Sigmoid colon (tissue), 7 donors: ENCODE measurements at places on chromosomes 5 and 9. TPM values are rescaled to one million over a fixed set of nuclear protein-coding genes. Genes with fewer than 3 reads are reported as not detected.

GRCh38 chr5:125603321-125603720, 819.9 kb upstream of the GRAMD2B start:
- no peak overlapping the region for H3K27ac ChIP-seq
- DNase-seq, result no peak
- H3K4me3 ChIP-seq, result no peak overlapping the region
- H3K27me3 ChIP-seq, result no peaks in the 10 kb centered on the region
- no peaks in the 10 kb centered on the region for H3K36me3 ChIP-seq

Gene PPP2R2B
- polyA plus RNA-seq, result 1.6 TPM

Gene CMYA5
- 1.8 TPM for polyA plus RNA-seq

Gene DOCK8
- polyA plus RNA-seq, result 2.3 TPM

- no peaks in the 10 kb centered on the region for H3K27me3 ChIP-seq
- no peak overlapping the region for H3K4me3 ChIP-seq
- no peak overlapping the region for H3K27ac ChIP-seq
- DNase-seq, result no peak
- no peaks in the 10 kb centered on the region for H3K36me3 ChIP-seq
- H3K4me1 ChIP-seq, result no peaks in the 10 kb centered on the region
Observed at GRCh38 chr9:7977586-7977985, 178.0 kb upstream of the DMAC1 start.

DNA sequence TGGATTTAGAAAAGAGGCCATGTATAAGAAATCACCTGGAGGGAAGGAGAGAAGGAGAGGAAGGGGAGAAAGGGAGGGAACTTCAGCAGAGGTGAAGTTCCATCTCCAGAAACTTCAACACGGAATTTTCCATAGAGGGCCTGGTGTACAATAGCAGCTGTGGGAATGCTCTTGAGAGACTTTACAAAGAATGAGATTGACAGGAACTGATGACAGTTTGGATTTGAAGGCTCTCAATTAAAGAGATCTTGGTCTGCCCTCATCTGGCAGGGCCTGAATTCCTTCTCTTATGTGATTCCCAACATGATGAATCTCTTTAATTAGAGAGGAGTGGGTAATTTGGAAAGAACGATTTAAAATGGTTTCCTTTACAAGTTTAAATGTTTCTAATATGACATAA, 143.5 kb downstream of the MLLT3 start:
- no peaks in the 10 kb centered on the region for H3K36me3 ChIP-seq
- H3K4me3 ChIP-seq, result no peak overlapping the region
- DNase-seq, result no peak
- peaks cover 40% of the 10 kb centered on the region for H3K4me1 ChIP-seq
- no peak overlapping the region for H3K27ac ChIP-seq
- no peaks in the 10 kb centered on the region for H3K27me3 ChIP-seq
